ENCODE measurements at places on chromosomes 4 and X. TPM values are rescaled to one million over a fixed set of nuclear protein-coding genes. Genes with fewer than 3 reads are reported as not detected.

The TMEM150C gene
- 6.6 TPM for total RNA-seq

DNA sequence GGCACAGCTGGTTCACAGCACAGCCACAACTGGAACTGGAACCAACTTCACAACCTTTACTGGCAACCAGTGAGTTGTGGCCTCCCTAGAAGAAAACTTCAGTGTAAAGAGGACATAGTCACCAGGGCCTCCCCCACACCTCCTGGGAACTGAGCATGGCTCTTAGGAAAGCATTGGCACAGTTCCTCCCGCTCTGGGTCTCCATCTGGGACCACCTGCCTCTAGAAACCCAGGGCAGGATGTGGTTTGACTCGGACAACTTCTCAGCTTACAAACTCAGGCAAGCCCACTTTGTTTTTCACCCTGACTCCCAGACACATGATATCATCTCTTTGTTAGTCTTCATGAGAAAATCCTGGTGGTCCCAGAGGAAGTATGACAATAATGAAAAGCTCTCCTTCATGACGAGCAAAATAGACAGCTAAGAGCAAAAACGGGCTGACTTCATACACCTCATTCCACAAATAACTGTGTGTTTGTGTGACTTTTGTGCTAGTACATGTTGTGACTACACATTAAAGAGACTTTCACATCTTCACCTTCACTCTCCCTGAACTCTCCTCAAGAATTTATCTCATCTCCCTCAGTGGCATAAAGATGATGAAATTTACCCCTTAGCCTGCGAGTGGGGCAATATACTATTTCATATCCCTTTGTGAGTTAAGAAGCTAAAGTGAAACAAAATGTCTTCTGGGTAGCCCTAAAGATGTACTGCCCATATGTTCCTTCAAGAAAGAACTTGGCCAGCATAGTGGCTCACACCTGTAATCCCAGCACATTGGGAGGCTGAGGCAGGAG is 75.4 kb downstream of the SH3KBP1 start:
- DNase-seq, result no peak

GRCh38 chr4:145308598-145308997 is 128.2 kb upstream of the OTUD4 start:
- no peak for DNase-seq

- no peak for DNase-seq
Observed at GRCh38 chr4:179530958-179531357, 2088.7 kb upstream of the AGA start.

The FRG2 gene
- total RNA-seq, result not detected

The CAPN6 gene
- total RNA-seq, result not detected

The SSX3 gene
- not detected for total RNA-seq

The CXCL11 gene
- total RNA-seq, result 1.1 TPM

The TBC1D9 gene
- 43.4 TPM for total RNA-seq

The ZMAT1 gene
- 3.7 TPM for total RNA-seq

DNA sequence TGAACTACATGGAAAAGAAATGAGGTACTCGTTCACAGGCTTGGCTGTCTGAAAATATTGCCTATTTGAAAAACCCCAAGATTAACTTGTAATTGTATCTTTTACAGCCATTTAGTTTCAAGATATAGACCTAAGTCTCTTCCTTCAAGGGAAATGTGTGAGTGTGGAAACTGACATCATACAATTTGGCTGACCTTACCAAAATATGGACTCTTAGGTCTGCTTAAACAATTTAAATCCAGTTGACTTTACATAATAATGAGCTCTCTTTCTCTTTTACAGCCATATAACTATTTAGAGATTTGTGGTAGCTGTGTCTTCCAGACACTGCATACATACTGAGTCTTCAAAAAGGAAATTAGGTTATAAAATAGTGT is 186.9 kb downstream of the NR3C2 start:
- DNase-seq, result peak; percentile 64

The ATP1B4 gene
- total RNA-seq, result not detected

- DNase-seq, result peak; percentile 54
Observed at GRCh38 chr4:53932796-53933610, 131.4 kb downstream of the CHIC2 start.

The DUSP21 gene
- total RNA-seq, result not detected

The NUDT9 gene
- 25.0 TPM for total RNA-seq

The CXorf65 gene
- not detected for total RNA-seq

The NSDHL gene
- total RNA-seq, result 43.4 TPM

DNA sequence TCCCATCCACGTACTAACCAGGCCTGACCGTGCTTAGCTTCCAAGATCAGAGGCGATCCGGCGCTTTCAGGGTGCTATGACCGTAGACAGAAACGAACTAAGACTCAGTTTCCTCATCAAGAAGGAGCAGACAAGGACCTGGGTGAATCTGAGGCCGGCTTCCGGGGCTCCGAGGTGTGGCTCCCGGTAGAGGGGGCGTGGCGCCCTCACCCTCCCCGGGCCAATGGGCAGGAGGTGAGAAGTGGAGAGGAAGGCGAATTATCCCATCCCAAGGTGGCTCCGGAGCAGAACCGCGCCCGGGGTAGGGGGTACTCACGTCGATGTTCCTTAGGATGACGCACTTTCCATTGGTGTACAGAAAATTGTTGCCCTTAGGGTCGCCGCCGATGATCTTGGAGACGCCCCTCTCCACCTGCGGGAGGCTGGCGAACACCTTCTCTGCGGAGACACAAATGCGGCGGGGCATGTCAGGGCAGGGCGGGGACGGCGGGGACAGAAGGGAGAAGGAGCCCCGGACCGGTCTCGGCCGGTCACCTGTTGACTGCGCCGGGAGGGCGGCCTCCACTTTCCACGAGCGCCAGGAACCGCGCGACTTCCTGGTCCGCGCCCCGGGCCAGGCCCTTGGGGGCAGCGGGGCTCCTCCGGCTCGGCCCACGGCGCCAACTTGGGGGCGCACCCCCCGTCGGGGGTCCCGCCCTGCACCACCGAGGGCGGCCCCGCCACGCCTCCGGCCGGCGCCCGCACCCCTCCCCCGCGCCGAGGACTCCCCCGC is 616 bp downstream of the WDR1 start:
- no peak for DNase-seq

The MAP7D3 gene
- total RNA-seq, result 22.8 TPM

DNA sequence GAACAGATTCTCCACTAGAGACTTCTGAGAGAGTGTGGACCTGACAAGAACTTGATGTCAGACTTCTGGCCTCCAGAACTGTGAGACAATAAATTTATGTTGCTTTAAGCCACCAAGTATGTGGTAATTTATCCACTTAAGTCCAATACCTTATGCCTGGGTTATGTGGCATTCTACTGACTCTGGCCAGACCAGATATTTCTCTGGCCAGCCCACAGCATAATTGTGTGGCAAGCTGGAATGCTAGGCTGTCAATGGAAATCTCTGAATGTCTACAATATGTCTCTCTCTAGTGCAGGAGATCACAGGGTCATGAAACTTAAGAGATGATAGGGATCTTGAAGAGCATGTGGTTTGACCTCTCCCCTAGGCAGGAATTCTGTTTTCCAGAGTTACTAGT is 251.0 kb downstream of the ZNF674 start:
- DNase-seq, result no peak

The UCP1 gene
- not detected for total RNA-seq

The OTUD6A gene
- not detected for total RNA-seq

GRCh38 chrX:148416142-148416541 is 84.3 kb upstream of the AFF2 start:
- DNase-seq, result no peak

- no peak for DNase-seq
Observed at GRCh38 chrX:129566073-129566472, 26.0 kb downstream of the OCRL start.

DNA sequence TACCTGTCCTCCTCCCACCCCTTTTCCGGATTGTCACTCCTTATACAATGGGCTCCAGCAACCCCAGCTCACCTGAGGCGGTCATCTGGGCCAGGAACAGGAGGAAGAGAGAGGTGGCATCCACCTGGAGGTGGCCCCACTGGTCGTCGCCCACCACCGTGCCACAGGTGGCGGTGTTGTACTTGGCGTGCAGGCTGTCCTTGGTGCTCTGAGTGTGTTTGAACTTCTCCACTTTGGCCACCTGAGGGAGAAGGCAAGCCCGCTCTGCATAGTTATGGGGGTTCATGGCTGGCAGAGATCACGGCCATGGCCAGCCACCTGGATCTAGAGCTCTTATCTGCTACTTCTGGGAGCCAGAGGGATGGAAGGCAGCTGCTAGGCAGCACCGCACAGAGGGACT is 32.9 kb downstream of the PHKA2 start:
- no peak for DNase-seq

The ADGRL3 gene
- not detected for total RNA-seq

The EIF4E gene
- 107 TPM for total RNA-seq

GRCh38 chr4:17932041-17932440 is 89.5 kb downstream of the LCORL start:
- no peak for DNase-seq

GRCh38 chr4:18342847-18343246 is 321.3 kb upstream of the LCORL start:
- no peak for DNase-seq

The RUFY3 gene
- total RNA-seq, result 52.8 TPM

DNA sequence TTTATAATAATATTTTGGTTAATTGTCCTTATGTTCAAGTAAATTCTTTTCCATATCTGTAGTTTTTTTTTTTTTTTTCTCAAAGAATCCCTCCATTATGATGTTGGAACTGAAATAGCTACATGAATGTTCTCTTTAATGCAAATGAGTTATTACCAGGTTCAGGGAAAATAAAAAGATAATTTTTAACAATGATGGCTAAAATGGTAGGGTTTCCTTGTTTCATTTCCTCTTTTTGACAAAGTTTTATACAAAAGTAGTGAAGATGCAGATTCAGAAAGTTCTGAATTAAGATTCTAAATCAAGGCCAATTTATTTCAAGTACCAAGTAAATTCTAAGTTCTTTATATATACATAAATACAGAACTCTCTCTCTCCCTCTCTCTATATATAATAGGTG is 779.0 kb upstream of the INTU start:
- no peak for DNase-seq

- DNase-seq, result peak; percentile 20
Observed at GRCh38 chr4:161929956-161930355, 233.8 kb downstream of the FSTL5 start.

DNA sequence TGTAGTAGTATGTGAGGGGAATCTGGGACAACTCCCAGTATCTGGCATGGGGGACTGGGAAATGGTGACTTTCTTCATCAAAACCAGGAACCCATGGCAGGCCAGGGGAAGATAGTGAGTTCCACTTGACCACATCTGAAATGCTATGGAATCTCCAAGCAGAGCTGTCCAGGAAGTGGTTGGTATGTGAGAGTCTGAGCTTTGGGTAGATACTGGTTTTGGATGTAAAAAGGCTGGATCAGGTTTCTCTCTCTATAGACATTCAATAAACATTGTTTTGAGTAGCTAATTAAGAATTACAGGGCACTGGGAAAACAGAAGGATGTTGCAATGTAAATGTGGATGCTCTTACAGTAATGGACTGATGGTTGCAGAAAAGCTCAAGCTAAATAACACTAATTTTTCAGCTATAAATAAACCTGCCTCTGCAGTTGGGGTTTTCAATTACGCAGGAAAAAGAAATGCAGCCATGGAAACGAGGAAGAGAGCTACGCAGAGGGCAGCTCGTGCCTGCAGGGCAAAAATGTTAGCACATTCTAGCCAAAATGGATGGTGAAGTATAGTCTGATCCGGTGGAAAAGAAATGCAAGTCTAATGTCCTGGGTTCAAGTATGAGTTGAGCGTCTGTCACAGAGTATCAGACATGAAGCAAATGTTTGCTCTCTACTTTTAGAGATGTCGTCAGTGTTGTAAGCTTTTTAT is 13.4 kb upstream of the CHRNA9 start:
- DNase-seq, result peak; percentile 39

DNA sequence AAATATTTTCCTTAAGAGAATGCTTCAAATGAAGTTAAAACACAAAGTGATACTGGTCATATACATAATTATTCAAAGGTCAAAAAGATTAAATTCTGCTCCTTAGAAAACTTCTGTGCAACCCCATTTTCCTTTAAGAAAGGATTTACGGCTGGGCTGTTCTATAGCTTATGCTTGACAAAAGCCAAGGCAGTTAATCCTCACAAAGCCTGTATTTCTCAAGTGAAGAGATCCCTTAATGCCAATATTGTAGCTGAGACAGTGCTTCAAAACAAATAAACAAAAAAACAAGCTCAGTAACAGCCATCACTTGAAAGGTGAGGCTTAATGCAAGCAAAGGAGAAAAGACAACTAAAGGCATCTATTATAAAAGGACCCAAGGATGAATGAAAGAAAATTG is 42.5 kb downstream of the BTC start:
- DNase-seq, result no peak

The PAK3 gene
- total RNA-seq, result 0.16 TPM

DNA sequence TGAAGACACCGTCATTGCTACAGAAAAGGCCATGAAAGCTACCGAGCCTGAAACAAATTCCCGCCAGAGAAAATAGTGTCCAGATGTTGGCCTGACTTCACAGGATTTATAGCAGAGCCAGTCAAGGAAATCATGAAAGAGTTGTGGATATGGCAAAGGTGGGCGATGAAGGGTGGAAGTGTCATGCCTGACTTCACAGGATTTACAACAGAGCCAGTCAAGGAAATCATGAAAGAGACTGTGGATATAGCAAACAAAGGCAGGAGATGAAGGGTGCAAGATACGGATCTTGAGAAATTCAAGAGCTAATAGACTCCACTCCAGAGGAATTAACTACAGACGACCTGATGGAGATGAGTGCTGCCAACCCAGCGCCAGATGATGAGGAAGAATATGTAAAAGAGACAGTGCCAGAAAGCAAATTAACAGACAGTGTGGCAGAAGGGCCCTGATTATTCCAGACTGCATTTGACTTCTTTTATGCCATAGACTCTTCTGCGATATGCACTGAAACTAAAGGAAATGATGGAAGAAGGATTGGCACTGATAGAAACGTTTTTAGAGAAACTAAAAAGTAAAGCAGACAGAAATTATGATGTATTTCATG is 17.2 kb downstream of the TRMT44 start:
- DNase-seq, result no peak

The DCAF4L1 gene
- total RNA-seq, result 0.15 TPM

- DNase-seq, result no peak
Observed at GRCh38 chr4:6856391-6856790, 53.2 kb upstream of the TBC1D14 start.

- no peak for DNase-seq
Observed at GRCh38 chr4:151105454-151106032, 6.1 kb downstream of the RPS3A start.

DNA sequence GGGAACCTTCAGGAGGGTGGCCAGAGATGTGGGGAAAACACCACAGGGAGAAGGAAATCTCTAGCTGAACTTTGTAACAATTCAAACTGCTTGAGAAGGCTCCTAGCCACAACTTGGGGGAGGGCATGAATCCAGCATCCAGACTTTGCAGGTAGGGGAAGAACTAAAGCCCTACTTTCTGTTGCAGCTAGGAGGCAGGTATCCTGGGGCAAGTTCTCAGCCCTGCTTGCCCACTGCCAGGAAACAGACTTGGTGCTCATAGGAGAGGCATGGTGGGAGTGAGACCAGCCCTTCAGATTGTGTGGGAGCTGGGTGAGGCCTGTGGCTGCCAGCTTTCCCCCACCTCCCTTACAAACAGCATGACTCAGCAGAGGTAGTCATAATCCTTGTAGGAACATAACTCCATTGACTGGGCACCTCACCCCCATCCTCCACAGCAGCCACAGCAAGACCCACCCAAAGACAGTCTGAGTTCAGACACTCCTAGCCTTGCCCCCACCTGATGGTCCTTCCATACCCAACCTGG is 209.5 kb upstream of the CPEB2 start:
- no peak for DNase-seq

- DNase-seq, result no peak
Observed at GRCh38 chr4:189850239-189850856, 90.3 kb upstream of the FRG1 start.

GRCh38 chr4:85955620-85956292 is 404.1 kb downstream of the MAPK10 start:
- DNase-seq, result no peak

The TEX11 gene
- not detected for total RNA-seq

The TMEM144 gene
- total RNA-seq, result 23.0 TPM

The MAGEB3 gene
- total RNA-seq, result not detected

Data from endothelial cell of umbilical vein (primary cell).